ENCODE measurements at places on chromosomes 7 and 10. TPM values are rescaled to one million over a fixed set of nuclear protein-coding genes. Genes with fewer than 3 reads are reported as not detected.

The ZPBP gene
- not detected for total RNA-seq

The WEE2 gene
- total RNA-seq, result not detected

The CNPY1 gene
- total RNA-seq, result not detected

The C10orf95 gene
- total RNA-seq, result not detected

The STAG3 gene
- 0.91 TPM for total RNA-seq

The GPR37 gene
- total RNA-seq, result not detected

The CLRN3 gene
- not detected for total RNA-seq

DNA sequence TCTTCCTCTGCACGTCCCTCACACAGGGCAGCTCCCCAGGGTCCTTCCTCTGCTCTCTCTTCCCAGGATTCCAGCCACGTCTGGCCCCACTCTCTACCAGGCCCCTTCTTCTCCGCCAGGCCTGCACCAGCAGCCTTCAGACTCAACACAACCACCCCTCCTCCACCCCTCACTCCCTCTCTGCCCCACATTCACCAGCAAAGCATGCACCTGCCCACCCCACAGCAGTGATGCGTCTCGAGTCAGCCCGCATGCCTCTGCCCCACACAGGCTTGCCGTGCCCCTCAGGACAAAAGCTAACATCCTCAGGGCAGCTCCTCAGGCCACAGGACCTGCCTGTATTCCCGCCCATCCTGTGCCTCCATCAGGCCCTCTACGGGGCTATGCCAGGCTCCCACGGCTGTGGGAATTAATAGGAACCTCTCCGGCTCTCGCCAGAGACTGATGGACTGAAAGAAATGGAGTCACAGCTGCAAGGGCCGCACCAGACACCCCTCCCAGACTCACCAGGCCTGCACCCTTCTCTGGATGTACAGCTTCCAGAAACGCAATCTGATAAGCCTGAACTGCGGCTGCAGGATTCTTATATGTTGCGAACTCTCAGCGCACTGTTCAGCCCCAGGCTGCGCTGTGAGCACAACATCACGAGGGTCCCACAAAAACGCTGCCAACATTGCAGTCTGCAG, 100.1 kb downstream of the CYTH3 start:
- no peak for DNase-seq
- peaks cover 43% of the 10 kb centered on the region for H3K4me1 ChIP-seq
- peaks cover 36% of the 10 kb centered on the region for H3K36me3 ChIP-seq
- no peaks in the 10 kb centered on the region for H3K27me3 ChIP-seq

DNA sequence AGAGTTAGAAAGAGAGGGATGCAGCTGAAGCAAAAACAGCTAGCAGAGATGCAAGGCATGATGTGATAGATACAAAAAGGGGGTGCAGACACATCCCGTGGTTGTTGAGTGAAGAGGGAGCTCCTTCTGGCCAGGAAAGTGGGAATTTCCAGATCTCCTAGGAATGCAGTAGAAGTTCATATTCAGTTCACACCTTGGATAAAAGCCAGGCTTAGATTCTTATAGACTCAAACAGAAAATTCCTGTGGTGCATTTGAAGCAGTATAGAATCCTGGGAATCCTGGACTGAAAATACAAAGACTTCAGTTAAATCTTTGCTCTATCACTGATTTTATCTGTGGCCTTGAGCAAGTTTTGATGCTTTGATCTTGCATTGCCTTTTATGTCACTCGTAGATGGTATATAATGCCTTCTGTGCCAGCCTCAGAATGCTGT, 33.9 kb downstream of the SGPL1 start:
- peaks cover 26% of the 10 kb centered on the region for H3K36me3 ChIP-seq
- peak overlapping the region; percentile 57 for H3K4me3 ChIP-seq
- peaks cover 50% of the 10 kb centered on the region for H3K4me1 ChIP-seq
- H3K27ac ChIP-seq, result peak overlapping the region; percentile 79

- H3K27me3 ChIP-seq, result peaks cover 7% of the 10 kb centered on the region
- H3K27ac ChIP-seq, result no peak overlapping the region
- DNase-seq, result no peak
- peaks cover 10% of the 10 kb centered on the region for H3K36me3 ChIP-seq
- peaks cover 19% of the 10 kb centered on the region for H3K4me1 ChIP-seq
Measured at GRCh38 chr10:11162828-11163599, 145.3 kb downstream of the CELF2 start.

DNA sequence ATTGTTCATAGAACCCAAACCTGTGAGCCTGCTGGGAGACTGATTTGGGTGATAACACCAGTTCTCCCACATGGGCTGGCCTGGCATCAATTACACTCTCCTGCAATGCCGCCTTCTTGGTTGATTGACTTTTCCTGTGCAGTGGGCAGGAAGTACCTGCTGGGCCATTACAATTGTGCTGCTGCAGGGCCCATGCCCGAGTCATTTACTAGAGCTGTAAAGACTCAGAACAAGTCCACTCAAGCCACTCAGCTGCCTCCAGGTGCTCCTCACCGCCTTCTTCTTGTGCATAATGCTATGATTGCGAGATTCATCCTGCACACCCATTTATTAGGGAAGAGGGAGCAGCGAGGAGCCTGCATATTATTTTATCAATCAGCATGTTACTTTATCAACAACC, 264.0 kb downstream of the TCERG1L start:
- H3K4me1 ChIP-seq, result no peaks in the 10 kb centered on the region
- DNase-seq, result no peak
- H3K27me3 ChIP-seq, result peaks cover 1% of the 10 kb centered on the region
- no peak overlapping the region for H3K27ac ChIP-seq
- no peak overlapping the region for H3K4me3 ChIP-seq
- H3K36me3 ChIP-seq, result no peaks in the 10 kb centered on the region

DNA sequence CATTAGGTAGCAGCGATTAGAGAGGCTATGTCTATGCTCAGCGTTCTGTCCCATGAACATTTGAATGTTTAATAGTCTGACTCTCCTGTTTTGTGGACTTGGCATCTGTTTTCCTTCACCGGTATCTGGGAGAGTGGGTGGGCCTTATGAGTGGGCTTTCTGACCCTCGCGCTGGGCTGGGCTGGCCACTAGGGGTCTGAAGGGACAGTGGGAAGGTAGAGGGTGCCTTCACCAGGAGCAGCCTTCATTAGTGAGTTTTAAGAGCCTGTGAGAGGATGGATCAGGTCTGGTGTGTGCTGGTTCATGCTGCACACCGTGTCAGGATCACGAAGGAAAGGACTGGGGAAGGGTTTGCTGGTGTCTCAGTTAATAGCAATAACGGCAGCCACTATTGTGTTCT, 33.4 kb downstream of the DCLRE1A start:
- H3K4me3 ChIP-seq, result no peak overlapping the region
- H3K36me3 ChIP-seq, result no peaks in the 10 kb centered on the region
- H3K27ac ChIP-seq, result no peak overlapping the region
- DNase-seq, result no peak
- H3K4me1 ChIP-seq, result no peaks in the 10 kb centered on the region

GRCh38 chr7:124459101-124460055, 306.2 kb downstream of the GPR37 start:
- H3K27ac ChIP-seq, result no peak overlapping the region
- DNase-seq, result no peak
- no peaks in the 10 kb centered on the region for H3K4me1 ChIP-seq
- H3K4me3 ChIP-seq, result no peak overlapping the region
- no peaks in the 10 kb centered on the region for H3K36me3 ChIP-seq

- DNase-seq, result no peak
- no peak overlapping the region for H3K27ac ChIP-seq
- peaks cover 9% of the 10 kb centered on the region for H3K4me1 ChIP-seq
- no peaks in the 10 kb centered on the region for H3K36me3 ChIP-seq
- H3K27me3 ChIP-seq, result peaks cover 6% of the 10 kb centered on the region
- H3K4me3 ChIP-seq, result no peak overlapping the region
Measured at GRCh38 chr10:60535427-60535826, 145.8 kb upstream of the ANK3 start.

- no peak overlapping the region for H3K4me3 ChIP-seq
- no peaks in the 10 kb centered on the region for H3K27me3 ChIP-seq
- H3K36me3 ChIP-seq, result no peaks in the 10 kb centered on the region
- DNase-seq, result no peak
- no peak overlapping the region for H3K27ac ChIP-seq
Measured at GRCh38 chr10:112750427-112751167, 199.4 kb upstream of the TCF7L2 start.

- H3K4me1 ChIP-seq, result peaks cover 28% of the 10 kb centered on the region
- no peak for DNase-seq
- no peak overlapping the region for H3K4me3 ChIP-seq
- peaks cover 6% of the 10 kb centered on the region for H3K27me3 ChIP-seq
- peaks cover 15% of the 10 kb centered on the region for H3K36me3 ChIP-seq
Measured at GRCh38 chr10:48459270-48460150, 145.4 kb downstream of the ARHGAP22 start.

- no peak overlapping the region for H3K4me3 ChIP-seq
- H3K4me1 ChIP-seq, result peaks cover 14% of the 10 kb centered on the region
- no peaks in the 10 kb centered on the region for H3K36me3 ChIP-seq
- H3K27ac ChIP-seq, result no peak overlapping the region
- DNase-seq, result no peak
Measured at GRCh38 chr10:71351087-71351486, 32.0 kb downstream of the SLC29A3 start.

GRCh38 chr7:100726996-100727761, 6.2 kb upstream of the ZAN start:
- H3K4me1 ChIP-seq, result peaks cover 26% of the 10 kb centered on the region
- H3K4me3 ChIP-seq, result peak overlapping the region; percentile 21
- peaks cover 19% of the 10 kb centered on the region for H3K27me3 ChIP-seq
- H3K36me3 ChIP-seq, result no peaks in the 10 kb centered on the region

DNA sequence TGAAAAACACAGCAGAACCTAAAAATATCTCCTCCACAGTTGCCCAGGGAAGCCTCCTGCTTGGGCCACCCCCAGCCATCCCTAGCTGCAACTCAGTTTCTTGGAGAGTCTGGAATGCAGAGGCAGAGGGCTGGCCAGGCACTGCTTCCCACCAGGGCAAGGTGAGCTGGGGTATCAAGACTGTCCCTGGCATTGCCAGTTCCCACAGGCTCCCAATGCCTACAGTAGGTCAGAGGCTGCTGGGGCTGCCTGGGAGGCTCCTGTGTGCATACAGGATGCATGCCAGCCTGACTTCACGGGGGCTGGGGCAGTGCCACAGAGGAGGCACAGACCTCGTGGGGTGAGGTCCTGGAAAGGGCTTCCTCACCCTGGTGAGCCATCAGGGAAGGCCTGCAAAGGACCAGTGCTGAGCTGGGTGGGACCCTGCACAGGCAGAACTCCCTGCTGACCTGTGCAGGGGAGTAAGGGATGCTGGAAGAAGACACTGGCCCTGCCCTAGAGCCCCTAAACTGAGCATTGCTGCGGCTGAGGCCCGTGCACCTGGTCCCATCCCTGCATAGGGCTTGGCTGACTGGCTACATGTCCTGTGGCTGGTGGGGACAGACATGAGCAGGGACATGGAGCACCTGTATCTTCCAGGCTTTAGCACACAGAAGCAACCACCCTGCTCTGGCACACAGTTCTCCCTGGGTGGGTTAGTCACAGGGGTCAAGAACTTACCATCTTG, 121.9 kb upstream of the RET start:
- H3K4me1 ChIP-seq, result no peaks in the 10 kb centered on the region
- H3K4me3 ChIP-seq, result no peak overlapping the region
- no peak overlapping the region for H3K27ac ChIP-seq
- H3K27me3 ChIP-seq, result peaks cover 39% of the 10 kb centered on the region

DNA sequence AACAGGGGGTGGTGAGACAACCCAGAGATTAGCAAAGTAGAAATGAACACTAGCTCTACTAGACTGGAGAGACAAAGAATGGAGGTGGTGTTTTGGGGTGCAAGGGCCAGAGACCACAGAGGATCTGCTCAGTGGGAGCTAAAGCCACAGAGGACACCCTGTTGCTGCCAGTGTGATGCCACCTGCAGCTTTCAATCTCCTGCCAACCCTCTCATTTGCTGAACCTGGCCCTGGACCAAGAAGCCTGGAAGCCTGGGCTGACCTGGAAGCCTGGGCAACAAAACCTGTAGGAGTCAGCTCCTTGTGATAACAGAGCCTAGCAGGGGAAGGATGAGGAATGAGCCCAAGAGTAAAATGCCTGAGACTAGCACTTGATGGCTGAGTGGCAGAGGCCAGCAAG, 81.1 kb upstream of the ADO start:
- peaks cover 13% of the 10 kb centered on the region for H3K27me3 ChIP-seq
- no peaks in the 10 kb centered on the region for H3K36me3 ChIP-seq
- H3K4me3 ChIP-seq, result no peak overlapping the region
- peaks cover under 1% of the 10 kb centered on the region for H3K4me1 ChIP-seq
- no peak overlapping the region for H3K27ac ChIP-seq

DNA sequence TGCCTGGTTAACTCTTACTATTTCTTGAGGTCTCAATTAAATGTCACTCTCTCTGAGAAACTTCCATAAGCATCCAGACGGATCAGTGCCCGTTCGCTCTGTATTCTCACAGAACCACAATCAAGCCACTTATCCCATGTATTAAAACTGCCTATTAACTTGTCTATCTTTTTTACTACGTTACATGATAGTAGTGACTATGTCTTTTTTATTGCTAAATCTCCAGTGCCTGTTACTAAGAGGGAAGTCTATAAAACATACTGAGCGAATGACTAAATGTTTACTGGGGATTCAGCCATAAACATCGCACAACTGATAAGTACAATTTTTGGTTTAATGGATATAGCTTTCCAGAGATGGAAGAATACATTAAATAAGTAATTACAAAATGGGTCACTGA, 399.9 kb downstream of the NXPH1 start:
- DNase-seq, result no peak
- H3K27me3 ChIP-seq, result no peaks in the 10 kb centered on the region
- no peak overlapping the region for H3K4me3 ChIP-seq
- no peaks in the 10 kb centered on the region for H3K4me1 ChIP-seq
- H3K27ac ChIP-seq, result no peak overlapping the region
- no peaks in the 10 kb centered on the region for H3K36me3 ChIP-seq

GRCh38 chr10:110074298-110074697, 66.5 kb downstream of the ADD3 start:
- peaks cover 67% of the 10 kb centered on the region for H3K4me1 ChIP-seq
- DNase-seq, result no peak
- peak overlapping the region; percentile 75 for H3K4me3 ChIP-seq
- no peaks in the 10 kb centered on the region for H3K36me3 ChIP-seq
- no peaks in the 10 kb centered on the region for H3K27me3 ChIP-seq
